Temporal lobe (tissue), 4 donors: ENCODE measurements at places on chromosomes 7 and 10. TPM values are rescaled to one million over a fixed set of nuclear protein-coding genes. Genes with fewer than 3 reads are reported as not detected.

Gene GSTO2
- total RNA-seq = 1.7 TPM

Gene DNAJC1
- 17.7 TPM for total RNA-seq

Gene SPDYE6
- total RNA-seq = not detected

Gene TWIST1
- total RNA-seq = 0.74 TPM

Gene LMOD2
- not detected for total RNA-seq

Gene ZNF804B
- total RNA-seq = 4.7 TPM

Gene HMX2
- not detected for total RNA-seq

Gene CTBP2
- total RNA-seq = 36.4 TPM

Gene NPC1L1
- total RNA-seq = not detected

Gene NUTM2A
- 2.7 TPM for total RNA-seq

Gene ZNF488
- 2.0 TPM for total RNA-seq

Gene OR2A42
- total RNA-seq = not detected

Gene LARP4B
- 30.0 TPM for total RNA-seq

Gene DEPP1
- 3.4 TPM for total RNA-seq

Gene ZNF467
- 1.2 TPM for total RNA-seq

Gene CPN1
- not detected for total RNA-seq

Gene FBXL13
- total RNA-seq = 3.9 TPM

Gene CFAP70
- 0.49 TPM for total RNA-seq

Gene CTAGE8
- total RNA-seq = 0.25 TPM

Gene HDAC9
- 101 TPM for total RNA-seq

Gene PPP1R17
- total RNA-seq = 3.0 TPM

Gene KRIT1
- total RNA-seq = 68.4 TPM

Gene IGFBP3
- total RNA-seq = 5.2 TPM

Gene ABCB4
- total RNA-seq = 0.74 TPM

Gene MOGAT3
- not detected for total RNA-seq

Gene LRRD1
- 0.74 TPM for total RNA-seq

Gene CCDC3
- 17.2 TPM for total RNA-seq

Gene PRSS37
- total RNA-seq = not detected

Gene MLXIPL
- not detected for total RNA-seq

Gene MYOF
- total RNA-seq = 4.7 TPM

Gene TRA2A
- 60.7 TPM for total RNA-seq
